Umbilical cord (tissue), 2 donors: ENCODE measurements at places on chromosomes 4 and X. TPM values are rescaled to one million over a fixed set of nuclear protein-coding genes. Genes with fewer than 3 reads are reported as not detected.

LPAR4 gene
- 4.8 TPM for total RNA-seq

- DNase-seq: no peak
Measured at GRCh38 chrX:153644356-153645125, 2.5 kb upstream of the DUSP9 start.

GRCh38 chr4:79266136-79266535 is 59.7 kb downstream of the NAA11 start:
- no peak for DNase-seq

DNA sequence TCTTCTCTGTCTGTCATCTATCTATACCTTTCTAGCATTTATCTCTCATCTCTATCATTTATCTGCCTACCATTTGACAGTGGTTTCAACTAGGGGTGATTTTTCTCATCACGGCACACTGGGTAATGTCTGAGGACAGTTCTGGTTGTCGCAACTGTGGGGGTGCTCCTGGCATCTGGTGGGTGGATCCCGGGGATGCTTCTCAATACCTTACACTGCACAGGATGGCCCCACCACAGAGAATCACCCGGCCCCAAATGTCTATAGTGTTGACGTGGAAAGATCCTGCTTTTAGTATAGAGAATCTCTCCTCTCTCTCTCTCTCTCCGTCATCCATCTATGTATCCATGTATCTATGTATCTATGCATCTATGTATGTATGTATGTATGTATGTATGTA is 7.2 kb downstream of the P2RY8 start:
- no peak for DNase-seq

BLOC1S4 gene
- total RNA-seq: 17.1 TPM
